ENCODE measurements at places on chromosomes 2 and 18.

DNA sequence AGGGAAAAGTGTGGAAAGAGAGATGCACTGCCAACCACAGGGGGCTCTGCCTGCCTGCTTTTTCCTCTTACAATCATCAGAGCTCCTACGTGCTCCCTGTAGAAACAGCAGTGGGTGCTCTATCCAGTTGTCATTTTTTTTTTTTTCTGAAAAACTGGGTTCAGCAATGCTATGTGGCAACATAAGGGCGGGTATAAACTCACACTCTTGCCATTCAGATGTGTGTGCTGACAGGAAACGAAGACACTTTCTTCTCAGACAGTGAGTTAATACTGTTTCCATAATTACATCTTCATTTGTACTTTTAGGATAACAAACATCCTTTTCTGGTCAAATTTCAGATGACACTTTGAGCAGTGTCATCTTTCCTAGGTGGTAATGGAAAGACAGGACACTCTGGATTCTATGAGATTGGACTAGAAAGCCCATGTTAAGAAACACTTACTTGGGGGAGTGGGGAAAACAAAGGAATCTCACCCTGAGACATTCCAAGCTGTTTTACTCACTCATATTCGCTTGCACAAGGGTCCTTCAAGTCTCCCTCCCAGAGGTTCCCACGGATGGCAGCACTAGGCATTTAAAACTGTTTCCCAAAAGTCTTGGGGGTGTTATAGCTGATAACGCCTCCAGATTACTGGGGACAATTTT, 41.3 kb downstream of the CCDC93 start:
- no peak for DNase-seq

DNA sequence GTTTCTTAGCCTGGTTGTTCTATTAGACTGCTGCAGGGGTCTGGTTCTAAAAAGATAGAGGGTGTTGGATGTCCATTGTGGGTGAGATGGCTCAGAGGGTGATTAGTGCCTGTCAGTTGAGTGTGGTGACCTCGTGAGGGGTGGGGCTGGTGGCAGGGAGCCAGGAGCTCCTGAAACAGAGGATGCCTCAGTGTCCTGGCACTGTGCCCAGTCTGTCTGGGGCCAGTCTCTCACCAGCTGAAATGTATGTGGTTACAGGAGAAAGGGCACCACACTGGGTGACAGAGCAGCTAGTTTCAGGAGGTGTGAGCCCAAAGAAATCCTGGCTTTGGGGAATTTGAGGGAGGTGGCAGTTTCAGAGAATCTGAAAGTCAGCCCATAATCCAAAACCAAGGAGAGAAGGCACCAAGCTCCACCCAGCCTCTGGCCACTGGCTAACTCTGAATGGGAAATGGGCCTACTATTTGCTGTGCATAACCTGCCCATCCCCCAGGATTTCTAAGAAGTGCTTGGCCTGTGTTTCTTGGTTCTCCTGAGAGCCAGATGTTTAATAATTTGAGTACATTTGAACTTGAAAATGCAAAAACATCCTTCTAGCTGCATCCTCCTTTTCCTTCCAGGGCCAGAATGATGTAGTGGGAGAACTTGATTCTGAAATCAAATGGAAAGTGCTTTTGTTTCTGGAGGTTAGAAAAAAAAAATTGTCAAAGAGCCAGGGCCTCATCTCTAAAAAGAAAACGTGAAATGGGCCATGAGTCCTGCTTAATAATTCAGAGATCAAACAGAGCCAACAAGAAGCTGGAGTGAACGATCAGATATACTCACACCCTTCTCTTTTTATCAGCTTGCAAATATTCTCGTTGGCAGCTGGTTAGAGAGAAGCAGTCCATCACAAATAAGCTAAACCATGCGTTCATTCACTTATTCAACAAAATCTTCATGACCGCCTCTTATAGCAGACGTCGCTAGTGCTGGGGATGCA, 92.3 kb downstream of the B3GNT2 start:
- DNase-seq: no peak

DNA sequence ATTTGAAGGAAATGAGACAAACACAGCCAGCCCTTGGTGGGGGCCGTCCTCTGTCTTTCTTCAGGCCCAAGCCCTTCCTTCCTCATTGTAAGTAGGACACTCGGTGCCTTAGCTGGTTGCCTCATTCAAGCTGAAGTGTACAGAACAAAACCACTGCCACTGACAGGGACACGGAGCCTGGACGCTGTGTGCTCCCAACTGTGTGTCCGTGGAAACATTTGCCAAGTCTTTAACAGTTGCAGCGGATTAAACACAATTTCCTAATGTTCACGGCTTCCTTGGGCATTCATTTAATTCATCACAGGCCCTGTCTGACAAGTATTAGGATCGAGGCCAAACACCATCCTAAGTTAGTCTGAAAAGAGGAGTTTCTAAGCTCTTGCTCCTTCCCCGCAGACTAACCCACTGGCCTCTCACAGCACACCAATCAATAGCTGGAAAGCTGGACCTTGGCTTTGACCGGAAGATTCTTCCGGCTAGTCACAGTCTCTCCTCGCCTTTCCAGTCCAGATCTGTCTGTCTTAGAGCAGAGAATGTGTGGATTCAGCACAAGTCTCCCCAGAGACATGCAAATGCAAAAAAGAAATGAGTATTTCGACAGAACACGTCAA, 68.7 kb upstream of the ACSL3 start:
- DNase-seq: no peak

- DNase-seq: no peak
Observed at GRCh38 chr2:140187086-140187485, 1406.9 kb upstream of the NXPH2 start.

DNA sequence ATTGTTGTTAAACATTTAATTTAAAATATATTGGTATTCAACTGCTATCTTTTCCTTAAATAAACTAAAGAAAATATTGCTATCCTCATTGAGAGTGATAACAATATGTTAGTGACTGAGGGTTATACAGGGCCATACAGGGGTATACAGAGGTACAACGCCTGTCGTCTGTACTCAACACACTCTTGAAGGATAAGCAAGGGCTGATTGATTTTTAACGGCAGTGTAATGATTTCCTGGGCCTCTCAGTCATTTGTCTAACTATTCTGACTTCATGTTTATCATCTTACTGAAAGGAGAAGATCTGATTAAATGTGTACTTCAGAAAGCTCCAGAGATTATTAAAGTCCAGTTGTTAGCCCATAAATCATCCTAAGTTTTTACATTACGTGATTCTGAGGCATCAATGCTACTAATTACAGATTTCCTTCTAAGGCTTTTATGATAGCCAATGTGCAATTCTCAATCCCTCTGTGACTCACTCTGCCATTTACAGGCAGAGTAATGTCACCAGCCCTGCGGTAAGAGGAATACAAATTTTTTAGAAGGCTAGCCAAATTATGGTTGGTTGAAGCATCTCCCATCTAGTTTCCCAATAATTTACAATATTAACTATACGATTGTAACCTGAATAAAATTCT, 893.0 kb upstream of the CHAC2 start:
- no peak for DNase-seq

- DNase-seq: no peak
Observed at GRCh38 chr2:133824869-133825268, 256.6 kb upstream of the NCKAP5 start.

DNA sequence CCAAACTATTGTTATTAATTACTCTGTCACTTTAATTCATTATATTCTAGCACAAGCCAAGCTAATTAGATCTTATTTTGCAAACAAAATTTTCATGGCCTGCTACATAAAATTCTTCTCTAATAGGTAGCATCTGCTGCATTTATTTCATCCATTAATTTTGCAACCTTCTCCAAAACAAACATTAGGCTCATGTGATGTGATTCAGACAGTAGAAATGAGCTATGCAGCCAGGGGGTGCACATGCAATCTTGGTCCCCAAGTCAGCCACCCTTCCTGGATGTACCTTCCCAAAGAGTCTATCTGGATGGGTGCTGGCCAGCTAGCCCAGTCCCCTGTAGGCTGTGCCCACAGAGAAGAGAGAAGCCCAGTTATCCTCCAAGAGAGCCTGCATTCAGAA, 242.1 kb upstream of the OSR1 start:
- no peak for DNase-seq

- no peak for DNase-seq
Observed at GRCh38 chr2:38932586-38932985, 42.9 kb downstream of the ARHGEF33 start.

DNA sequence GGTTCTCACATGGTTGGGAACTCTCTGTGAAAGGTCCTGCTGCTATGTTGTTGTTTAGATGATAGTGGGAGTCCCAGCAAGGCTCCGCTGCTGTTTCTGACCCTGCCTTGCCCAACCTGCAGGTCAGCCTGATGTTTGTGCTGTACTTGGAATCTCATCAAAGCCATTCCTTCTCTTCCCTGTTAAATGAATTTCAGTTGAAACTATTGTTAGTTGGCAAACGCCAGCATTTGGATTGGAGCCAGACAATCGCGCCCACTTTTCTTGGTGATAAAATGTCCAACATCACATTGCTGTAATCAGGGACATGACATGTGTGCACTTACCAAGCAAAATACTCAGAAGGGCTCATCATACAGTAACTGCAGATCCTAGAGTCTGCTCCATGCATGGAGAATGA, 12.8 kb upstream of the TWSG1 start:
- no peak for DNase-seq

- no peak for DNase-seq
Observed at GRCh38 chr2:36380624-36381481, 25.3 kb downstream of the CRIM1 start.

GRCh38 chr2:119691189-119691588, 12.2 kb downstream of the TMEM177 start:
- no peak for DNase-seq

DNA sequence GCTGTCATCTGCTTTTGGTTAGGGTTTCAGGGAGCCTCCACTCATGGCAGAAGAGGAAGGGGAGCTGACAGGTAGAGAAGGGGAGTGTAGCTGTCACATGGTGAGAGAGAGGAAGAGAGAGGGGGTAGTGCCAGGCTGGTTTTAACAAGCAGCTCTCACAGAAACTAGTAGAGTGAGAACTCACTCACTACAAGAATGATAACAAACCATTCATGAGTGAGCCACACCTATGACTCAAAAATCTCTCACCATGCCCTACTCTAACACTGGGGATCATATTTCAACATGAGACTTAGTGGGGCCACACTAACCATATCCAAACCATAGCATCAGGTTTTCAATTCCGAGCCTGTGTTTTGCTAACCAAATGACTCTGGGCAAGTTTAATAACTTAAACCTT, 274.9 kb upstream of the VWC2L start:
- no peak for DNase-seq

- no peak for DNase-seq
Observed at GRCh38 chr18:3966642-3967358, 488.3 kb downstream of the DLGAP1 start.

DNA sequence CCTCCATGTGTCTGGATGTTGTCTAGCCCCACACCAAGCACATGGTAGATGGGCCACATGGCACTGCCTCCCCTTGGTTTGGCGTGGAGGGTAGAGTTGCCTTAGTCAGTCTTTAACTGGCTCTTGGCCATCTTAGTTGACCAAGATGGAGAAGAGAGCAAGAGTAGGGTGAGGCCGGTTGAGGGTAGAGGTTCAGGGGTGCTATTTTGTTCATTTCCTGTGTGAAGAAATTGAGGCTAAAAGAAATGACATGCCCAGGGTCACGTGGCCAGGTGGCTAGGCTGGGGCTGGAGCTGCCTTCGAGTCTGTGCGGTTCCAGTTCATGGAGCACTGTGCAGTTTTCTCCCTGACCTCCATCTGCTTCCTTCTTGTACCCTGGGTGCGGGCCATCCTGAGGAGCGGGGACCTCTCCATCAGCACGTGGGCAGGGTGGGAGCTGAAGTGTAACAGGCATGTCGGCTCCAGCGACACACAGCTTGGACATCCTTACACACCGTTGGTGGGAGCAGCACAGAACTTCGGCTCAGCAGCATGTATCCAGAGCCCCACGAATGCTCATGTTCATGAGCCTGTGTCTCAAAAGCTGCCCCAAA, 213.2 kb downstream of the GBX2 start:
- DNase-seq: no peak

DNA sequence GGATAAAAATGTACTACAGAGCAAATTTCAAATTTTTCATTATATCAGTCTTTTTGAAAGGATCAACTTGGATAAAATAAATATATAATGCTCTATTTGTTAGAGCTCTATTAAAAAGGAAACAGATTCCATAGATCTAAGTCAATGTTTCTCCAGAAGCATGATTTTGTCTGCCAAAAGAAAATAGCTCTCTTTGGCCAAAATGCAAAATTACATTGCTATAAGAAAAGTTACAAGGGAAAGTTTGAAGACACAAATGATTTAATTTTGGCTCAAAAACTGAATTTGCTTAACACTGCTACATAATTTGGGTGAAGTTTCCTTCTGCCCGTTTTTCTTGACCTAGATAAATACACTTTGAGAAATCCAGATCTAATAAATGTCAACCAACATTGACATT, 15.7 kb downstream of the C2orf69 start:
- no peak for DNase-seq

DNA sequence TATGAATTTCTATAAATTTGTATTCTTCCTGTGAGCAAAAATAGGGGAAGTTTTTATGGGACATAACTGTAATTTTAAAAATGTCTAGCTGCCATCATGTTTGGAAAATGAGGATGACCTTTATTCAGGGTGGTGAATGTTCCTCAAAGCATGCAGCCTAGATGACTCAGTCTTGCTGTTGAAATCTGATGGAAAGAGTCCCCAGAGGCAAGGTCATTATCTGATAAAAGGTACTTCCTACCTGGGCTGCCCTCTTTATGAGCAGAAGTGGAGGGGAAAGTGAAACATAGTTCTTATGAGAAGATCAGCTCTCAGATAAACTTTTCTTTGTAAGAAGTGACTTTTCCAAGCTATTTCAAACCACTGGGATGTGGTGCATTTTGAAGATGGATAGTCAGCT, 1144.7 kb upstream of the PIK3C3 start:
- DNase-seq: no peak

DNA sequence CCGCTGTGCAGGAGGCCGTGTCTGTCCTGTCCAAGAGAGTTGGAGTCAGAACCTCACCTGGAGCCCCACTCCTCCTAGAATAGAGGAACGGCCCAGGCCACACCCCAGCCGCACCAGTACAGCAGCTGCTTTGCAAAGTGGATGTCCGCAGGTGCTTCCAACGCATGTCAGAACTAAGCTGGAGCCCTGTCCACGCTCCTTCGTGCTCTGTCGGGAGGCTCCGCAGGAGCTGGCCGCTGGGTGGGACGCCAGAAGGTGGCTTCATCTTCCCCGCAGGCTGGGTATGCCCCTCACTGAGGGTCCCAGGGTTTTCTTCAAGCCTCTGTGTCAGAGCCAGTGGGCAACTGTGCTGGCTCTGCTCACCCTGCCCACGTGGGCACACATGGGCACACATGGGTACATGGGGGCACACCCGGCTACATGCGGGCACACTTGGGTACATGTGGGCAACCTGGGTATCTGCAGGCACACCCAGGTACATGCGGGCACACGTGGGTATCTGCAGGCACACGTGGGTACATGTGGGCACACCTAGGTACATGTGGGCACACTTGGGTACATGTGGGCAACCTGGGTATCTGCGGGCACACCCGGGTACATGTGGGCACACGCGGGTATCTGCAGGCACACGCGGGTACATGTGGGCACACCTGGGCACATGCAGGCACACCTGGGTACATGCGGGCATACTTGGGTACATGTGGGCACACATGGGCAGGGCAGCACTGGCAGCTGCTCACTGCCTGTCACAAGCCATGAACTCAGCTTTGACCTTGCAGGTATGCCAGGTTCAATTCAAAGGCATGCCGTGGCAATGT, 67.1 kb upstream of the CTDP1 start:
- DNase-seq: no peak
